Naive B cell (primary cell): ENCODE measurements at places on chromosomes 4 and X. TPM values are rescaled to one million over a fixed set of nuclear protein-coding genes. Genes with fewer than 3 reads are reported as not detected.

The GPR173 gene
- not detected for polyA plus RNA-seq

The AWAT2 gene
- polyA plus RNA-seq, result not detected

The OPHN1 gene
- polyA plus RNA-seq, result not detected

The KLHL34 gene
- not detected for polyA plus RNA-seq

The CCNA2 gene
- 0.31 TPM for polyA plus RNA-seq

The ANXA10 gene
- not detected for polyA plus RNA-seq

The TGIF2LX gene
- not detected for polyA plus RNA-seq

DNA sequence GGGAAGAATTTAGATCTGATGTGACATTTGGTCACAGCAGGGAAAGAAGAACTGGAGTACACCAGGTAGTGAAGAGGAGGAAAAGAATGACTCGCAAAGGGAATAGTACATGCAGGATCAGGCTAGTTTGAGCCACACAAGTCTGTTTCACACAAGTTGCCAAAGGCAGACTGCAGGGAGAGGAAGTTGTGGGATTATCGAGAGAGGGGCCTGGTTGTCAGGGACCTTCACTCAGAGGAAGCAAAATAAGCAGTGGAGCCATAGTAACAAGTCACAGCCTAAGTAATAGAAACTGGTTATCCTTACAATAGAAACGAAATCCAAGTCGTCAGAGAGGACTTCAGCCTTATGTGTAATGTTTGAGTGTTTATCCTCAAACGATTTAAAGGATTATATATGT, 316.7 kb upstream of the HTR2C start:
- no peaks in the 10 kb centered on the region for H3K27me3 ChIP-seq
- peaks cover 8% of the 10 kb centered on the region for H3K4me1 ChIP-seq
- H3K27ac ChIP-seq, result no peak overlapping the region

- peaks cover 21% of the 10 kb centered on the region for H3K27me3 ChIP-seq
- peak overlapping the region; percentile 61 for H3K27ac ChIP-seq
- H3K4me1 ChIP-seq, result no peaks in the 10 kb centered on the region
- no peaks in the 10 kb centered on the region for H3K36me3 ChIP-seq
Measured at GRCh38 chr4:113382704-113383103, 333.3 kb downstream of the ANK2 start.

- DNase-seq, result no peak
- H3K27me3 ChIP-seq, result no peaks in the 10 kb centered on the region
- H3K36me3 ChIP-seq, result no peaks in the 10 kb centered on the region
- H3K27ac ChIP-seq, result no peak overlapping the region
- H3K4me3 ChIP-seq, result no peak overlapping the region
- no peaks in the 10 kb centered on the region for H3K4me1 ChIP-seq
Measured at GRCh38 chr4:186740822-186741221, 17.2 kb upstream of the FAT1 start.

DNA sequence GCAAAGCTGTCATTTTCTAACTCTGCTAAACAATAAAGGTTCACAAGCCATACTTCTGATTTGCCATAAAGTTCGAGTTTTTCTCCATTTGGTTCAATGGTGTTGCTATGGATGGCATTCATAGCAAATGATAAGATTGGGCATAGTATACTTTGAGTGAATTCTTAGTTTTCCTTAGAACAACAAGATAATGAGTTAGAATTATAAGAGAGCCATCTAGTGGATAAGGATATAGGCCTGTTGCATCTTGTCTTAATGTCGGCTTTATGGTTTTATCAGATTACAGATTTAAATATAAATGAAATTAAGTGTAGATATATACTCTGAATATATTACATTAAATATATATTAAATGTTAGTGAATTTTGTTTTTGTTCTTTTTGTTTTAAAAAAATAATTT, 644.6 kb downstream of the IL1RAPL1 start:
- no peak overlapping the region for H3K27ac ChIP-seq
- no peak overlapping the region for H3K4me3 ChIP-seq
- H3K4me1 ChIP-seq, result no peaks in the 10 kb centered on the region
- DNase-seq, result no peak
- no peaks in the 10 kb centered on the region for H3K36me3 ChIP-seq
- H3K27me3 ChIP-seq, result no peaks in the 10 kb centered on the region

DNA sequence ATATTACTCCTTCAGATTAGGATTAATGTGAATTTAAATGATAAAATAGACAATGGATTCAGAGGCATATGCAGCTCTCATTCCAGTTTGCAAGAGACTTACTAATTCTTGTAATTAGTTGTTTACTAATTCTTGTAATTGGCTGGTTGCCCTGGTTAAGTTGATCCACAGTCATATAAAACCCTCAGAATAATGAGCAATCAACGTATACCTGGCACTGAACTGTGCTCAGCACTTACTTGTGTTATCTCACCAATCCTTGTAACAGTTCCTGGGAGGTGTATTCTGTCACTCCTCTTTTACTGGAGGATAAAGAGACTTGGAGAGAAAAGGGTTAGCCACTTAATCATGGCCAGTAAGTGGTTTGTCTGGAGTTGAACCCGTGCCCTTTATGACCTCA, 10.5 kb downstream of the HERC5 start:
- no peak for DNase-seq
- H3K27ac ChIP-seq, result no peak overlapping the region
- H3K27me3 ChIP-seq, result no peaks in the 10 kb centered on the region
- H3K36me3 ChIP-seq, result peaks cover 33% of the 10 kb centered on the region

- H3K36me3 ChIP-seq, result no peaks in the 10 kb centered on the region
- H3K27me3 ChIP-seq, result no peaks in the 10 kb centered on the region
- no peak overlapping the region for H3K27ac ChIP-seq
- H3K4me3 ChIP-seq, result no peak overlapping the region
- peaks cover 29% of the 10 kb centered on the region for H3K4me1 ChIP-seq
Measured at GRCh38 chrX:19627533-19627932, 112.2 kb upstream of the MAP3K15 start.

- H3K27ac ChIP-seq, result no peak overlapping the region
- H3K36me3 ChIP-seq, result no peaks in the 10 kb centered on the region
- H3K27me3 ChIP-seq, result peaks cover 23% of the 10 kb centered on the region
- DNase-seq, result no peak
- H3K4me1 ChIP-seq, result no peaks in the 10 kb centered on the region
- no peak overlapping the region for H3K4me3 ChIP-seq
Measured at GRCh38 chr4:138045036-138045435, 197.1 kb downstream of the SLC7A11 start.

DNA sequence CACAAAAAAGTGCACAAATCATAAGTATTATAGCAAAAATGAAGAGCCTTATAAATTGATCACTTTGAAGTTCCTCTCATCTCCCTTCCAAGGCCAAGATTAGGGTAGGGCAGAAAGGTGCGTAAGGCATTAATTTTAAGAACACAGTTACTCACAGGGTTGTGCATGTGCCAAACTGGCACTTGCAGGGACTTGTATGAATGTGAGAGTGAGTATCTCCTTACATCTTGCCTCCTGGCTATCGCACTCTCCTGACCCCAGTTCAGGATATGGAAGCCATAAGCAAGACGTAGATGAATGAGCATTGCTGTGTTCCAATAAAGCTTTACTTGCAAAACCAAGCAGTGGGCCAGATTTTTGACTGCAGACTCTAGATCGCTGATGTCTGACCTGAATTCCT, 510.1 kb upstream of the AADAT start:
- H3K27ac ChIP-seq, result no peak overlapping the region
- H3K36me3 ChIP-seq, result no peaks in the 10 kb centered on the region
- H3K4me1 ChIP-seq, result no peaks in the 10 kb centered on the region
- no peak overlapping the region for H3K4me3 ChIP-seq
- H3K27me3 ChIP-seq, result no peaks in the 10 kb centered on the region

- H3K36me3 ChIP-seq, result no peaks in the 10 kb centered on the region
- no peak for DNase-seq
- H3K4me3 ChIP-seq, result no peak overlapping the region
Measured at GRCh38 chrX:131609480-131609879, 65.6 kb downstream of the OR13H1 start.

GRCh38 chrX:27444093-27444908, 18.8 kb downstream of the PPP4R3C start:
- H3K27me3 ChIP-seq, result no peaks in the 10 kb centered on the region
- no peaks in the 10 kb centered on the region for H3K4me1 ChIP-seq
- no peak for DNase-seq
- H3K27ac ChIP-seq, result no peak overlapping the region
- no peak overlapping the region for H3K4me3 ChIP-seq

DNA sequence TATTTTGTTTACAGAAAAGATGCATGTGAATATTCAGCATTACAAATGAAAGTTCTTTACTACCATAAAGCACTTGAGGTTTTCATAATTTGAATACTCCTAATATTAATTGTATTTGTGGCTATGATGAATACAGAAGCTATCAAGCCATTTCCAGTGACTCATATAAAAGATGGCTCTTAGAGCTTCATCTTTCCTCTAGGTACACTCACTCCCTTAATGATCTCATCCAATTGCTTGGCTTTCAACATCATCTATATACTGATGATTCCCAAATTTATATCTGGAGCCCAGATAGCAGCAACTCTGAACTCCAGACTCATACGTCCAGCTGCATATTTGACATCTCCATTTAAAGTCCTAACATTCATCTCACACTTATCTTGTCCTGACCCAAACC, 183.4 kb upstream of the FAM241A start:
- H3K4me1 ChIP-seq, result no peaks in the 10 kb centered on the region
- no peak overlapping the region for H3K27ac ChIP-seq
- H3K27me3 ChIP-seq, result no peaks in the 10 kb centered on the region
- H3K36me3 ChIP-seq, result no peaks in the 10 kb centered on the region
- DNase-seq, result no peak
- no peak overlapping the region for H3K4me3 ChIP-seq

DNA sequence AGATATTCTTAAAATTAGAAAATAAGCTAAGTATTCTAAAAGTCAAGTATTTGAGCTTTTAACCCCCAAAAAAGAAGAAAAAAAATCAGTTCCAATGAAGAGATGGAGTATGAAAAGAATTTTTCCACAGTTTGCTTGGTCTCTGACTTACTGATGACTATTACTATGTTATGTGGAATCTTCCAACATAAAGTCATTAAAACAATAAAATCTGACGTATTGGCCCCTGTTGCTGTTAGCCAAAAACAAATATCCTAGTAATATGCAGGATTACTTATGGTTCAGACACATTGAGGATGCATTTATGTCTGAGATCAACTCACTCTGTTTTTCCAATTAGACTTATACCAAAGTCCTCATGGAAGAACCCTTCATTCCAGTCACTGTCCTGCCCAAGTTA, 517.2 kb upstream of the ADGRL3 start:
- no peaks in the 10 kb centered on the region for H3K27me3 ChIP-seq
- H3K36me3 ChIP-seq, result no peaks in the 10 kb centered on the region
- H3K4me3 ChIP-seq, result no peak overlapping the region
- H3K27ac ChIP-seq, result no peak overlapping the region

GRCh38 chrX:4249401-4249800, 536.0 kb upstream of the PRKX start:
- peaks cover 7% of the 10 kb centered on the region for H3K4me1 ChIP-seq
- H3K27ac ChIP-seq, result no peak overlapping the region
- no peaks in the 10 kb centered on the region for H3K27me3 ChIP-seq
- DNase-seq, result no peak

- DNase-seq, result no peak
- no peak overlapping the region for H3K4me3 ChIP-seq
- no peak overlapping the region for H3K27ac ChIP-seq
Measured at GRCh38 chrX:80747832-80748231, 61.8 kb downstream of the BRWD3 start.

- no peaks in the 10 kb centered on the region for H3K27me3 ChIP-seq
- H3K27ac ChIP-seq, result no peak overlapping the region
- peaks cover 8% of the 10 kb centered on the region for H3K36me3 ChIP-seq
- no peak overlapping the region for H3K4me3 ChIP-seq
- DNase-seq, result no peak
Measured at GRCh38 chrX:46865281-46865680, 28.4 kb downstream of the RP2 start.
